ENCODE measurements at places on chromosomes 7 and 10.

DNA sequence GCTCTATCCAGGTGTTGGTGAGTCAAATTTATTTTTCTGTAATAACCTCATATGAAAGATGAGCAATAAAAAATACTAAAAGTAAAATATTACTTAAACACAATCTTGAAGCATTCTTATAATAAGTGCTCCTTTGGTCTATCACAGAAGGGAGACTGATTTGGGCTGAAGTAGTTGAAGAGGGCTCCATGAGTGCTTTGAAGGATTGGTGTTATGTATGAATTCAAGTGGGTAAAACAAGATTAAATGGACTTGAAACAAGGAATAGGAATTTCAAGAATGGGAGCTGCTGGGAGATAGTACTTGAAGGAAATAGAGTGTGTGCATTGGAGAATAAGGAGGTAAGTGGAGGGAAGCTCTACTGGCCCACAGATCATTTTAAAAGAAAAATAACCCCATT lies 7.3 kb upstream of the OR2A2 start:
- H3K4me1 ChIP-seq = no peaks in the 10 kb centered on the region
- no peaks in the 10 kb centered on the region for H3K27me3 ChIP-seq
- H3K4me3 ChIP-seq = no peak overlapping the region

DNA sequence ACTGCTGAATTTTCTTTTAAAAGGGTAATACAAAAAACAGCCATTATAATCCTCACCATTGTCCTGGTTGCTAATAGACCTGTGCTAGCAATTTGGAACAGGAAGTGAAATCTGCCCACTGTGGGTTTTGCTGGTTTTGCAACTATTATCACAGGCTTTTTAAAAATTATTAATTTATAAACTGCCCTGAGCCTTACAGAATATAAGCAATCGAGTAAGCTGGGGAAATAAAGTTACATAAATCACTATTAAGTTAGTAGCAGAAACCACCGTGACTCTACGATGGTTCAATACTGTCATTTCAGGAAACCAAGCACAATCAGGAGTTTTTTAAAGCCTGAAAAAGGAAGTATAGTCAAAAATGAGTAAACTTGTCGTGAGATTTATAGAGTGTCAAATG lies 62.3 kb downstream of the TMEM26 start:
- no peak for DNase-seq
- no peaks in the 10 kb centered on the region for H3K36me3 ChIP-seq
- H3K4me1 ChIP-seq = no peaks in the 10 kb centered on the region
- H3K27me3 ChIP-seq = no peaks in the 10 kb centered on the region
- H3K27ac ChIP-seq = no peak overlapping the region
- H3K4me3 ChIP-seq = no peak overlapping the region

- H3K4me1 ChIP-seq = no peaks in the 10 kb centered on the region
- DNase-seq = no peak
- H3K27me3 ChIP-seq = peaks cover 13% of the 10 kb centered on the region
- H3K27ac ChIP-seq = no peak overlapping the region
- no peaks in the 10 kb centered on the region for H3K36me3 ChIP-seq
Measured at GRCh38 chr10:49053053-49053997, 62.0 kb downstream of the VSTM4 start.

- H3K27ac ChIP-seq = no peak overlapping the region
- DNase-seq = no peak
- no peak overlapping the region for H3K4me3 ChIP-seq
- H3K36me3 ChIP-seq = no peaks in the 10 kb centered on the region
Measured at GRCh38 chr7:106493041-106493731, 167.8 kb downstream of the CCDC71L start.

- H3K4me1 ChIP-seq = no peaks in the 10 kb centered on the region
- H3K27me3 ChIP-seq = no peaks in the 10 kb centered on the region
- no peak for DNase-seq
- no peak overlapping the region for H3K27ac ChIP-seq
- no peaks in the 10 kb centered on the region for H3K36me3 ChIP-seq
Measured at GRCh38 chr7:70574970-70575799, 556.8 kb upstream of the GALNT17 start.

DNA sequence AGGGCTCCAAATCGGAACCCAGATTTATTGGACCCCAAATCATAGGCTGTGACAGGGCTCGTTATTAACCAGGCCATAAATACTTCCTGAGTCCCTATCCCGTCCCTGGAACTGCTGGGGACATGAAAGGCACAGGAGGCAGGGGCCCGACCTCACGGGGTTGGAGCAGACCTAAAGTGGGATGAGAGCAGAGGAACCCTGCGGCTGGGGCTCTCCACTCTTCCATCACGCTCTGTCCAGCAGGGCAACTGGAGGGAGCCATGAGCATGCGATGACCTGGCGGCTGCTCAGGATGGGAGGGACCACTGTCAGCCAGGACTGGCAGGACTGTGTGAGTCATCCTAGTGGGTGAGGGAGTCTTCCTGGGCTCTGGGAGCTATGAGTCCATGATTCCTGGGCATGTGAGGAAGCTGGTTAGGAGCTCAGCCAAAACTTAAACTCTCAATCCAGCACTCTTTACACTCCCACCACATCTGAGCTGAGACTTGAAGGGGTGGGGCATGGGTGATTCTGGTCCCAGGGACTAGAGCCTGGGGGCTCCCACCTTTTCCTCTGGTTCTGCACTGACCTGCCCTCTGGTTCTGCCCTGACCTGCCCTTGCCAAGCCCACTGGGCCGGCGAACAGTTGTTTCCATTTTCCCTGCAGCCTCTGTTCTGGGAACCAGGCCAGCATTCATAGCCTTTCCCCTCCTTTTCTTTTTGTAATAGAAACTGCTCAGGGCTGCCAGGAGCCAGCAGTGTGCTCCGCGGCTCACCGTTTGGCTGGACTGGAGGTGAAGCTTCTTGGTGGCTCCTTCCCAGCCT lies 47.1 kb downstream of the SYPL1 start:
- DNase-seq = peak; percentile 81
- H3K36me3 ChIP-seq = no peaks in the 10 kb centered on the region
- H3K4me1 ChIP-seq = peaks cover 44% of the 10 kb centered on the region
- H3K4me3 ChIP-seq = peak overlapping the region; percentile 12
- no peaks in the 10 kb centered on the region for H3K27me3 ChIP-seq
- H3K27ac ChIP-seq = peak overlapping the region; percentile 90

DNA sequence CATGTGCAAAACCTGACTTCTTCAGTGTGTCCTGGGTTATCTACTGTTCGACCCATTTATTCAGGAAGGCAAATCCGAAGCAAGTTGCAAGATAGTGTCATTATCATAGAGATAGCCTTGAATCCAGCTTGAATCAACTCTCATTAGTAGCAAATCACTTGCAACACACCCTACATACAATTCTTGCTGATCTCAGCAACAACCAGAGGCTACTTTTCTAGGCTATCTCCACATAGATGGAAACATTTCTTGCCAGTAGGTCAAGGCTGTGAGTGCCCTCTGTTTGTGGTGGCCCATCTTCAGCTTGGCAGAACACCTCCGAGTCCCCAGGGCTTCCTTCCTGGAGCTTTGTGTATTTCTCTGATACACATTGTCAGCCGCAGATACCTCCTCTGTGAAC lies 12.0 kb downstream of the UBTD1 start:
- peaks cover 26% of the 10 kb centered on the region for H3K4me1 ChIP-seq
- no peak overlapping the region for H3K27ac ChIP-seq
- DNase-seq = no peak
- H3K4me3 ChIP-seq = no peak overlapping the region

- no peak overlapping the region for H3K27ac ChIP-seq
- H3K4me1 ChIP-seq = no peaks in the 10 kb centered on the region
- no peak overlapping the region for H3K4me3 ChIP-seq
Measured at GRCh38 chr7:43922726-43923125, 3.5 kb upstream of the UBE2D4 start.

DNA sequence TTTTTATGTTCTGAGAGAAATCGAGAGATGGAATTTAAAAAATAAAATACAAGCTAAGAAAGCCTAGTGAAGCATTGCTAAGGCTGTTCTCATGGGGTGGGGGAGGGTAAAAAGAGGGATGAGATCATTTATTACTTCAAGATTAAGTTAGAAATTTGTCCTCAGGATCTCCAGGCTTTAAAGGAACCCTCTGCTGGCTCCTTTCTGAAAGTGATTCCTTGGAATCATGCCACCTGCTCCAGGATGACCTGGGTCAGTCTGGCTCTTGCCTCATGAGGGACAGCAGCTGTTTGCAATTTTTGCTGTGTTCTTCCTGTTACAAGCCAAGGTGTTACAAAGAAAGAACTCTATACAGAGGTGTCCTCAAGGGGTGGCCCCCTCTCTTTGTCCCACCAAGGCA lies 69.8 kb downstream of the CDK1 start:
- H3K4me1 ChIP-seq = no peaks in the 10 kb centered on the region
- H3K36me3 ChIP-seq = no peaks in the 10 kb centered on the region
- H3K27me3 ChIP-seq = no peaks in the 10 kb centered on the region
- no peak overlapping the region for H3K4me3 ChIP-seq
- DNase-seq = no peak

DNA sequence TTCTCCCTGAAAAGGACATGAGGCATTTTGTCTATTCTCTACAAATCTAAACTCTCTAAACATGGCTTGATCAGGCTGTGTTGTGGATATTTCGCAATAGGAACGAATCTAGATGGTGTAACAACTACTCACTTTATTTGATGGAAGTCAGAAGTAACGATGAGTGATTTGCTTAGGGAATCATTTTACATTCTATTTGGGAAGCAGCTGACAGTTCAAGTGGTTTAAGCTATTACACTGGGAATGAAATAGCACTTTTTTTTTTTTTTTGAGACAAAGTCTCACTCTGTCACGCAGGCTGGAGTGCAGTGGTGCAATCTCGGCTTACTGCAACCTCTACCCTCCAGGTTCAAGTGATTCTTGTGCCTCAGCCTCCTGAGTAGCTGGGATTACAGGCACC lies 44.1 kb downstream of the NPY start:
- H3K27ac ChIP-seq = no peak overlapping the region
- H3K27me3 ChIP-seq = no peaks in the 10 kb centered on the region
- DNase-seq = no peak

- H3K4me3 ChIP-seq = no peak overlapping the region
- no peaks in the 10 kb centered on the region for H3K27me3 ChIP-seq
- H3K4me1 ChIP-seq = no peaks in the 10 kb centered on the region
- no peaks in the 10 kb centered on the region for H3K36me3 ChIP-seq
- no peak overlapping the region for H3K27ac ChIP-seq
- no peak for DNase-seq
Measured at GRCh38 chr7:134589491-134589941, 40.6 kb downstream of the AKR1B15 start.

GRCh38 chr10:110600487-110601101 lies 33.1 kb downstream of the SMC3 start:
- DNase-seq = peak; percentile 57
- no peak overlapping the region for H3K4me3 ChIP-seq
- no peaks in the 10 kb centered on the region for H3K27me3 ChIP-seq
- no peaks in the 10 kb centered on the region for H3K4me1 ChIP-seq

DNA sequence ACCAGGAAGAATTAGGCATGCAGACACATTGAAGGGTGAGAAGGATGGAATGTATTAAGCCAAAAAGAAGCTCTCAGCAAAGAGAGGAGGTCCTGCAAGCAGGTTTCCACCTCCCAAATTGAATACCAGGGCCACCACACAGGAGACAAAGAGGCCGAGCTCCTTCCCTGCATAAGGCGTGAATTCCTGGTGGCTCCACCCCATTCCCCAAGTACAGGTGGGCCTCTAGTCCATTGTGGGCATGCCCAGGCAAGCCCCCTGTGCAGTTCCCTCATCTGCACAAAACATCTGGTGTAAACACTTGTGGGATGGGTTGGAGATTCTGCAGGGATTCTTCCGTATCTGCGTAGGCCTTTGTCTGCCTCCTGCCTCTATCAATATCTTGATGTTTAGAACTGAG lies 817.5 kb downstream of the NRG3 start:
- no peak for DNase-seq
- H3K36me3 ChIP-seq = no peaks in the 10 kb centered on the region
- H3K4me3 ChIP-seq = no peak overlapping the region
- H3K4me1 ChIP-seq = no peaks in the 10 kb centered on the region

GRCh38 chr7:4479367-4480039 lies 202.6 kb upstream of the FOXK1 start:
- no peak overlapping the region for H3K4me3 ChIP-seq
- no peaks in the 10 kb centered on the region for H3K36me3 ChIP-seq
- peak; percentile 18 for DNase-seq
- H3K4me1 ChIP-seq = no peaks in the 10 kb centered on the region
- no peak overlapping the region for H3K27ac ChIP-seq
- H3K27me3 ChIP-seq = peaks cover 10% of the 10 kb centered on the region

DNA sequence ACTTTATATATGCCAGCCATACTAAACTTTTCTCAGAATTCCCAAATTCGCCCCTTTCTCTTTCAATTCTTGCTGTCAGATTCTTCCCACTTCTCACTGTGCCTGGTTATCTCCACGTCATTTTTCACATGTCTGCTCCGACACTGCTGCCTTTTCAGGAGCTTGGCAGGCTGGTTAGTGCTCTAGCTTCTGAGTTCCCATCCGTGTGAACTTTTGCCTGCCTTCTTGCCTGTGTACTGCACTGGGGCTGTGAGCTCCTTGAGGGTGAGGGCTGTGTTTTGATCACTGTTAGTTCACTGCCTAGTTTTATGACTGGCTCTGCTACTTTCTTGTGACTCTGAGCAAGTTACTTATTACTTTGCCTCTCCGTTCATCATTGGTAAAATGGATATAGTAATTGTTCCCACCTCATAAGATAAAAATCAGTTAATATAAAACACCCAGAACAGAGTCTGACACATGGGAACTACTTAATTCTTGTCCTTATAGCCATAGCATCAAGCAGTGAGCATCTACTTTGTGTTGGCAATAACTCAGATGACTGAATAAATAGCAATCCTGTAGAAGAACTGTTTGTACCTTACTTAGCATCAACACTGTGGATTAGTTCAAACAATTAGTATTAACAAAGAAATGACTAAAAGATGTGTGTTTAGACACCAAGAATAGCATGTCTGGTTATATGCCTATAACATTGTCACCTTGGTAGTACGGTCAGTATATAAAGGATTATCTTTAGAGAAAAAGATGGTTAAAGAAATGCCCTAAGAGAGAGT lies 5.5 kb downstream of the GSTO1 start:
- H3K27me3 ChIP-seq = no peaks in the 10 kb centered on the region

GRCh38 chr7:1977059-1977875 lies 255.5 kb downstream of the MAD1L1 start:
- no peak overlapping the region for H3K4me3 ChIP-seq
- no peaks in the 10 kb centered on the region for H3K36me3 ChIP-seq
- H3K4me1 ChIP-seq = no peaks in the 10 kb centered on the region
- no peaks in the 10 kb centered on the region for H3K27me3 ChIP-seq

DNA sequence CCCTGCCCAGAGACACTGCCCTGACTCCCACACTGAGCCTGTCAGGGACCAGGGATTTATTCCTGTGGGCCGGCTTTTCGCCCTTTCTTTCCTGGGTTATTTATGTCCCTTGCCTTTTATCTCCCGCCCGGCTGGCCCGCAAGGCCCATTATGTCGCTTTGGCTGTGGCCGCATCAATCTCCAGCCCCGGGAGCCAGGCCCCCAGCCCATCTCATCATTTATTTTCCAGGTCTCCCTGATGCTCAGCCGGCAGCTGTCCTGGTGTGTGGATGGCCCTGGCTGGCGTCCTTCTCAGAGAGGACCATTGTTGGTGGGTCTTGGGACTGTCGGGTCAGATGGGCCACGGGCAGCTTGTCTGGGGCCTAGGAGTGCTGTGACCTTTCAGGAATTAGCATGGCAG lies 82.3 kb downstream of the FAM241B start:
- peaks cover 6% of the 10 kb centered on the region for H3K27me3 ChIP-seq
- no peak overlapping the region for H3K27ac ChIP-seq
- H3K4me3 ChIP-seq = no peak overlapping the region
- H3K36me3 ChIP-seq = no peaks in the 10 kb centered on the region

Data from Panc1 (cell line).